ENCODE measurements at places on chromosomes 16 and 17. TPM values are rescaled to one million over a fixed set of nuclear protein-coding genes. Genes with fewer than 3 reads are reported as not detected.

DNA sequence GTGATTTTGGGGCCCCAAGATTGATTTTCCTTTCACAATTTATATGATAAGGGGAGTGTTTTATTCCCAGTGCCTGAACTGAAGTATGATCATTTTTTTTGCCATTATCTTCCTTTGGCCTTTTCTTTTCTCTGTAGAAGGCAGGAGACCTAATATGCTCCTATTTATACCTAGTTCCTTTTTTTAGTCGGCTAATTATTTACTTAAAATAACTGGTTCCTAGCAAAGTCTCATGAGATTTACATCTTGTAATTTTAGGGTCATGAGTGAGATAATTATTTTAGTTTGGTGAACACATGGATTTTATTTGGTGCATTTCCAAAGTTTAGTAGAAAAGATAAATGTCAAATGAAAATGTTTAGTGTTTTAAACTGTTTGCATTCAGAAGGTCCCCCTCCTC lies 24.8 kb downstream of the SEC14L1 start:
- no peak for DNase-seq

GRCh38 chr17:32161506-32162365 lies 19.4 kb downstream of the RHOT1 start:
- DNase-seq, result no peak

- DNase-seq, result no peak
Observed at GRCh38 chr17:64679710-64680216, 17.7 kb upstream of the SMURF2 start.

DNA sequence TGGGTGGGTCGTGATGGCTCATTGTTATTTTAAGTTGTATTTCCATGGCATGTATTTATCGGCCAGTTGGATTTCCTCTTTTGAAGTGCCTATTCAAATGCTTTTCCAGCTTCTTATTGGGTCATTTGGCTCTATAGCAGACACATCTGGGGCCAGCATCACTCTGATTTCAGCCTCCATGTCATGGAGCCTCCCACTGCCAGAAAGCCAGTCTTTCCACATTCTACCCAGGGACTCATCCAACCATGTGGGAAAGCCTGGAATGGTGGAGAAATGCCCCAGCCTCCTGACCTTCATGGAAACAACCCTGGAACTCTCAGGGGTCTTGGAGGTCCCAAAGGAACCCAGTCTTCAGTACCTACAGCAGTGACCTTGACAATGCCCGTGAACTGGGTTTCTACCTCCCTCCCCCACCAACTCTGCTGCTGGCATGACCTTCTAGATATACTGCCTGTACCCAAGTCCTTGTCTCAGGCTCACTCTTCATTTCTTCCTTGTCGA lies 33.8 kb upstream of the ADGRG1 start:
- no peak for DNase-seq

DNA sequence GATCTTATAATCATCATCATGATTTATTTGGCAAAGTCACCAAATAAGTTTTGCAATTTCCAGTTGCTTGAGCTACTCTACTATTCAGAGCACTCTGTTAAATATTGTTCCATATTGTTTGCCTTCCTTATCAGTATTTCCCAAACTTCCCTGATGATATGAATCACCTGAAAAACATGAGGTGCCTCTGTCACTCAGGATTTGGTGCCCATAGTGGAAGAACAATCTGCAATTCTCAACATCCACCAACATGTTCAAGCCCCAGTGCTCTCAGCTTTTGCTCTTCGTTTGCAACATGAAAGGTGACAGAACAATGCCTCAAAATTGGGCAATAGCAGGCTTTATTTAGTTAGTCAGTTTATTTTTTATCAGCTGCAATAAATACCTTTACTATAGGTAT lies 28.6 kb upstream of the WSB1 start:
- DNase-seq, result no peak

The NPIPA5 gene
- not detected for total RNA-seq

The FOXC2 gene
- 0.57 TPM for total RNA-seq

DNA sequence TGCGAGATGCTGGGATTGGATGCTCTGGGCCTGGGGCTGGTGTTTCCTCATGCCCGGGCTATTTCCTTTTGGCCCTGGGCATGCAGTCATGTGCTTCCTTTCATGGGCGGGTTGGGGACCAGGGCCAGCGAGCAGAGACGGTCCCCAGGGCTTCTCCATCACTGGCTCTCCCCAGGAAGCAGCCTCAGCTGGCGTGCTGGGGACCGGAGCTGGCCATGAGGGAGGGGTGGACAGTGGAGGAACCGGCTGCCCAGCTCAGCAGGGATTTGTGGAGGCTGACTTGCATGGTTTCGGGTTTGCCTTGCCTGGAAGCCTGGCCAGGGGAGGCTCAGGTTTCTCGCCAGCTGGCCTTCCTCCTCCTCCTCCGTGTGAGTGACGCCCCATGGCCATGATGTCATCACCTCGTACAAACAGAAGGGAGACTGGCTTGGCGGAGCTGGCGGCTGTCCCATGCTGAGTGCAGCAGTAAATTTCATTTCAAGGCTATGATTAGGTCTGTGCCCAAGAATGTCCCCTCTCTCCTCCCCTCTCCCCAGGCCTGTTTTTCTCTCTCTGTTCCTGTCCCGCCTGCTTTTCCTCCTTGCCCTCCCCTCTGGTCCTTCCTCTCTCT lies 8.9 kb upstream of the TIMP2 start:
- DNase-seq, result peak; percentile 52

The CA4 gene
- total RNA-seq, result 0.45 TPM

- no peak for DNase-seq
Observed at GRCh38 chr16:79826732-79827475, 226.4 kb upstream of the MAF start.

- no peak for DNase-seq
Observed at GRCh38 chr16:27335349-27336053, 21.7 kb downstream of the IL4R start.

The G6PC1 gene
- total RNA-seq, result not detected

GRCh38 chr17:74267987-74268499 lies 6.0 kb upstream of the DNAI2 start:
- no peak for DNase-seq

GRCh38 chr16:53704445-53704813 lies 473 bp downstream of the FTO start:
- DNase-seq, result no peak

Measured in esophagus squamous epithelium (tissue), 5 donors.